ENCODE measurements at places on chromosomes 12 and 14.

GRCh38 chr12:70197345-70197744, 45.9 kb upstream of the CNOT2 start:
- no peak for DNase-seq

DNA sequence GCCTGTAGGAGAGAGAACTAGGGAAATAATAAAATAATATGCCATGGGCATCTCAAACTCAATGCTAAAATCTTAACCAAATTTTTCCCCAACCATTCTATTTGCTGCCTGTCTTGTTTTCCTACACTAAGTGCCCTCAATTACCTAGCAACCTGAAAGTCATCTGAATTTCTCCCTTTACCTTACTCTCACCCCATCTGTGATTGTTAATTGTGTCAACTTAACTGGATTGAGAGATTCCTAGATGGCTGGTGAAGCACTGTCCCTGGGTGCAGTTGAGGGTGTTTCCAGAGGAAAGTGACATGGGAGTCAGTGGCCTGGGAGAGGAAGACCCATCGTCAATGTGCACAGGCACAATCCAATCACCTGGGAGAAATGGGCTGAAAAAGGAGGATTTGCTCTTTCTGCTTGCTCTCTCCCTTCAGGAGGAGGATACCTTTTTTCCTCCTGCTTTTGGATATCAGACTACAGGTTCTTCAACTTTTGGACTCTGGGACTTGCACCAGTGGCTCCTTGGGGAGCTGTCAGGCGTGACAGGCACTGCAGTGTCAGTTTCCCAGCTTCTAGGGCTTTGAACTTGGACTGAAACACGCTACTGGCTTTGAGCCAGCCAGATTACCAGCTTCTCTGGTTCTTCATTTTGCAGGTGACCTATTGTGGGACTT, 100.1 kb downstream of the PPP1R12A start:
- no peak for DNase-seq

DNA sequence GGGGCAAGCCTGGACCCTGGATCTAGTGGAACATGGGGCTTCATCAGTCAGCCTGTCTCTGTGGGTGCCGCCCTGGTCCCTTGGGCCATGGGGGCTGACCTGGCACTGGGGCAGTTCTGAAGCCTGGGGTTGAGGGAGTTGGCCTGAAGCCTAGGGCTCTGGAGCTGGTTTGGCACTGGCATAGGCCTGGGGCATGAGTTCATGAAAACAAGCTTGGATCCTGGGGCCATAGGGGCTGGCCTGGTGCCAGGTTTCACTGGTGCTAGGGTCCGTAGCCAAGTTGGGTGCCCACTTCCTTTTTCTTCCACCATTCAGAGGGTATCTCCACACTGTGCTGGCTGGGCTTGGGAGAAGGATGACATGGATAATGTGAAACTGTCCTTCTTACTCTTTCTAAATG, 26.6 kb upstream of the ANO4 start:
- no peak for DNase-seq

- no peak for DNase-seq
Measured at GRCh38 chr14:56514663-56515371, 64.8 kb upstream of the TMEM260 start.

DNA sequence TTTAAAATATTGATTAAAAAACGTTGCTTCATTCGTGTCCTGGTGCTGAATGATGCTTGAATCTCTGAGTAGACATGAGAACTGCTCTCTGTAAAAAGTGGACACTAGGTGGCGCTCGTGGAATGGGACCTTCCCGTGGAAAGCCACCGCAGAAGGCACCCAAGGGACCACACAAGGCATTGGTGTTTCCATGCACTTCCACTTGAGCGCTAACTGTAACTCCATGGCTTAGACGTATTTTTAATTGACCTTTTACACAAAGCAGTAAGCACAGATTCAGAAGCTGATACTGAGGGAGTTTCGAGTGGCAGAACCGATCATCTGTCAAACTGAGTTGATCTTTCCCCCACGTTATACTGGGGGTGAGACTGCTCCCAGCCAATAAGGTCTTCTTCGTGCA, 135.3 kb downstream of the PRKCH start:
- peak; percentile 68 for DNase-seq

DNA sequence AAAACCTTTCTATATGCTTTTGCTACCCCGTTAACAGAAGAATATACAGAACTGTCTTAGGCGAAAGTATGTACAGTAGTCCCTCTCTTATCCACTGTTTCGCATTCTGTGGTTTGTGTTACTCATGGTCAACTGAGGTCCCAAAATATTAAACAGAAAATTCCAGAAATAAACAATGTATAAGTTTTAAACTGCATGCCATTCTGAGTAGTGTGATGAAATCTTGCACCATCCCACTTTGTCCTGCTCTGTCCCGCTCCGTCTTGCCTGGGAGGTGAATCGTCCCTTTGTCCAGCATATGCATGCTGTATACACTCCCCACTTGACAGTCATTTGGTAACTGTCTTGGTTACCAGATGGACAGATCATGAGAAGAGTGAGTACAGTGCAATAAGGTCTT, 70.1 kb upstream of the STRN3 start:
- DNase-seq, result no peak

DNA sequence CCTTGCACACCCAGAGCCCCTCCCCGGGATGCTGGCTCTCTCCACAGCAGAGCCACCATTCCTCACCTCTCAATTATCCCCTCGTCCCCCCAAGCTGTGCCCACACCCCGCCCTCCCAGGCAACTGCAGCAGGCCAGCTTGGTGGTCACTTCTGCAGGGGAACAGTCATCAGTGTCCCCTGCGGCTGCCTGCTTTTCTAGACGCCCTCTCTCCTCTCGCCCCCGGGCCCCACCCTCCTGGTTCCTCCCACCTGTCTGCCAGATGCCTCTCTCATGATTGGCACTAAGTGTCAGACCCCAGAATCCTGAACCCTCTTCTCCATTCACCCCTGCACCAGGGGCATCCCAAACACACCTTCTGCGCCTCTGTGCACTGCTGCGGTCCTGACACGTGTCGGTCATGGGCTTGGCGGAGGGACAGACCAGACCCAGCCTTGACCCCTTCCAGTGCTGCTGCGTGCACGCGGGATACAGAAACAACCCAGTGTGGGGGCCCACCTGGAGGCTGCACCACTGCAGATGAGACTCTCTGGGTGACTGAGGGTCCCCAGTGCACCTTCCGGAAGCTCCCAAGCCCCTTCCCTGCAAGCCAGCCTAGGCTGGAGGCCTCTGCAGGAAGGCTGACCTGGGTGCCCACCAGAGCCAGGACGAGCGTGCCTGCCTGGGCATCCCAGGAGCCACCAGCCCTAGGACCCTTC, 99.5 kb downstream of the SETD3 start:
- DNase-seq, result no peak

- DNase-seq, result peak; percentile 37
Measured at GRCh38 chr14:95876761-95877538, at the start of gene TUNAR. Gene TUNAR, plus strand, starts transcription at chr14:95876832.

DNA sequence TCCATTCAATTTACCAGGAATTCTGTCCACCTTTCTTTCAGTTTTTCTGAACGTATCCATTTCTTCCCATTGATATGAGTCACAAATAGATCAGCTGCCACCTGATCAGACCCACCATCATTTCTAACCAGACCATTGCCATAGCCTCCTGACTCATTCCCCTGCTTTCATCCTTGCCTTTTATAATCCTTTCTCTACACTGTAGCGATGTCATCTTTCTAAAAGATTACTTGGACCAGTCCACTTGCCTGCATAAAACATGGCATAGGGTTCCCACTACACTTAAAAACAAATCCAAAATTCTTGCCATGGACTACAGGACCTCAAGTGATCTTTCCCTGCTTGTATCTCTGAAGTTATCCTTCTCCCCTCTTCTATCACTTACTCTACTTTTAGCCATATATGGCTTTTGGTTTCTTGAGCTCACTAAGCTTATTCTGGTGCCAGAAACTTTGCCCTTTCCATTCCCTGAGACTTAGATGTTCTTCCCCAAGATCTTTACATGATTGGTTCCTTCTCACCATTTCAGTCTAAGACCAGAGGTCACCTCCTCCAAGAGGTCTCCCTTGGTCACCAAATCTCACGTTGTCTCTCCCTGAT, 149.5 kb upstream of the KRR1 start:
- DNase-seq, result no peak

DNA sequence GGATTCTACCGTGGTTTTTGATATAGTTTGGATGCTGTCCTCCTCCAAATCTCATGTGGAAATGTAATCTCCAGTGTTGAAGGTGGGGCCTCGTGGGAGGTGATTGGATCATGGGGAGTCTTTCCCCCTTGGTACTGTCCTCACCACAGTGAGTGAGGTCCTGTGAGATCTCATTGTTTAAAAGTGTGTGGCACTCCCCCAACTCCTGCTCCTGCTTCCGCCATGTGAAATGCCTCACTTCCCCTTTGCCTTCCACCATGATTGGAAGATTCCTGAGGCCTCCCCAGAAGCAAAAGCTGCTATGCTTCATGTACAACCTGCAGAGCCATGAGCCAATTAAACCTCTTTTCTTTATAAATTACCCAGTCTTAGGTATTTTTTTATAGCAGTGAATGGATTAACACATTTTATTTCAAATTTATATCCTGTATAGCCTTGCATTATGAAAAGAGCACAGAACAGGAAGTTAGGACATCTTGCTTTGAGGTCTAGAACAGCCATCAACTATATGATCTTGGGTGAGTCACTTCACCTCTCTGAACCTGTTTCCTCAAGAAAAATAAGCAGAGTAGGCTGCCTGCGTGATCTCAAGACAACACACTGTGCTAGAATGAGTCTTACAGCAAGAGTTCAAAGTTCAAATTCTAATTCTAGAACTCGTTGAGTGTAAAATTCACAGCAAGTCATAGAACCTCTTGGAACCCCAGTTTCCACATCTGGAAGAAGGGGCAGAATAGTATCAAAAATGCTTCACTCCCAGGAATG, 160.9 kb upstream of the EEA1 start:
- DNase-seq, result no peak

DNA sequence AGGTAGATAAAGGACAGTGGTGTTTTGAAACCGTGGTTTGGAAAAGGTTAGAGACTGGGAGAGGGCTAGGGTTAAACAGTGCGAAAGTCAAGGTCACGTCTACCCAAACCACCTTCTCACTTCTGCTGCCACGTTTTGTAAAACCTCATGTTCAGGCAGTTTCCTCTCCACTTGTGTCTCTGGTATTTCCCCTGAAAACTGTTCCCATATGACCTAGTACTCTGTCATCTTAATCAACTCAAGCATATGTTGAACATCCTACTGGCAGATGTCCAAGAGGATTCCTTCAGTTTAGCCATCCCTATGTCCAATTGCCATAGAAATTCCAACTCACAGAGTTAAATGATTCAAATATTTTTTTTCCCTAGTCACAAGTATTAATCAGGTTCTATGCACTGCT, 17.4 kb downstream of the CLEC4C start:
- DNase-seq, result no peak

- DNase-seq, result no peak
Measured at GRCh38 chr12:112191840-112192321, 66.5 kb downstream of the TRAFD1 start.

DNA sequence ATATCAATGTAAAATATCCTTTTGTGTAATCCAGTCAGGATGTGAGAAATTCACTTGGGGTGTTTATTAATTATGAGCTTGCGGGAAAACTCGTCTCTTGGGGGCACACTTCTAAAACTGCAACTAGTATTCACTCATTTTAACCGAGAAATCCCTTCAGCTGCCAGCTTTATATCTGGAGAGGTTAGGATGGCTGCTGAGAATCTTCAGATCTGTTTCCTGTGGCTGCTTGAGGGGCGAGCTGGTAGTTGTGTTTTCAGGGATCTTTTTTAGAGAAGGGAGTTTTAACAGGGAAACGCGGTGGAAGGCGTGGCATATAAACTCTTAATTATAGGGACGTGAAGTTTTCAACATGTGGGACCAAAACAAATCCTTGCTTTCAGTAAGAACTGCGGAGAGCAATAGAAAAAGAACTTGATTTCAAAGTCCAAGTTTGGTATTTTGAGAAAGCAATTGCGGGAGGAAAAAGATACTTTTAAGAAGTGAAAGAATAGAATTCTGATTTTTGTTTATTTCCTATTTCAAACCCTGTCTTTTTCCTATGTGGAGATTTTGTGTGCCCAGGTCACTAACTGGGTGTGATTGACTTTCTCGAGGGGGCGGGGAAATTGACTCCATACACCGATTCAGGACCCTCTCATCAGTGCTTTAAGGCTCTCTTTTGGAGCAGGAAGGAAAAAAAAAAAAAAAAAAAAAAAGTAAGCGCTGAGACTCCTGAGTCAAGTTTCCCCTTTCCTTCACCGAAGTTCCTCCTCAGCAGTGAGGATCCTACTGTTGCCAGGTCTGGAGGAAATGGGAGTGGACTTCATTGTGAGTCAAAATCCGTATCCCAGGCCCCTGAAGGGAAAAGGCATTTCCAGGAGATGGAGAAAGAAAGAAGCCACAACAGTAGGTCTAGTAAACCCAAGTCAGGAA, 1.1 kb downstream of the PPFIBP1 start:
- no peak for DNase-seq

DNA sequence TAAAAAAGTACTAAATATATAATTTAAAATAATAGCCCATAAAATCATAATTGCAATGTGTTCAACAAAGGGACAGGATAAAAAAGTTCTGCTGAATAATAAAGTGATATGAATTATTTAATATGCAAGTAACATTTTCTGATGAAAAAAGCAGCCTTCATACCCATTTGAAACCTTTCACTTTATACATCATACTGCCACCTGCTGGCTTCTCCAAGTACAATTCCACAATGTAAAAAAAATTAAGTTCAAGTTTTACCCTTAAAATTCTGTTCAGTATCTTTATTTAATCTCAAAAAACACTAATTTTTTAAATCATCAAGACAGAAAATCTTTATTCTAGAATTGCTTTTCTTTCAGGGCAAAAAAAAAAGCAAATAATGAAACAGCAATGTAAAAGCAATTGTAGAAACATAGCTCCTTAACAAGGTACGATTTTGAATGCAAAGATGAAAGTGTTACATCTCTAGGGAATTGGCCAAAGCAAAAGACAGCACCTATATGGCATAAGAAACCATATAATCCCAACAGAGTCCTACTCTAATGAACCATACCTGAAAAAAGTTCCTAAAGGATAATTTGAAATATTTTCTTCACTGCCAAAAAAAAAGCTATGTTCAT, 15.0 kb downstream of the MDM1 start:
- DNase-seq, result peak; percentile 53

GRCh38 chr12:54420766-54421144, 1.7 kb upstream of the ITGA5 start:
- DNase-seq, result no peak

- DNase-seq, result no peak
Measured at GRCh38 chr12:9973949-9974348, 2.7 kb downstream of the CLEC12A start.

DNA sequence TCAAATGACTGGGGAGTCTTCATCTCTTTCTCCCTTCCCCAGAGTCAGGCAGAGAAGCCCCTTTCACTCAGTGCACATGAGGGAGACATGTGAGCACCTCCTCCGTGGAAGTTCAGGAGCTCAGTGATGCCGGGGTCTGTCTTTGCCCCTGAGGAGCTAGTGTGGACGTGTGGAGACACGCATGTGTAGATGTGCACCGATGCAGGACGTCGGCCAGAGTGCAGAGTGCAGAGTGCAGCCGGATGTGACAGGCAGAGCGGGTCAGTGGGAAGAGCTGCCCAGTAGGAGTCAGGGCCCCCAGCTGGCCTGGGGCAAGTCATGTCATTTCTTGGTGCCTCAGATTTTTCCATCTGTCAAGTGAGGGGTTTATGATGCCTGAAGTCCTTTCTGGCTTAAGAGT, 20.7 kb downstream of the TSPAN9 start:
- no peak for DNase-seq
